ENCODE measurements at places on chromosomes 12 and 14.
A peak's percentile ranks its signal among the peaks of the same experiment; 100 is the strongest.

DNA sequence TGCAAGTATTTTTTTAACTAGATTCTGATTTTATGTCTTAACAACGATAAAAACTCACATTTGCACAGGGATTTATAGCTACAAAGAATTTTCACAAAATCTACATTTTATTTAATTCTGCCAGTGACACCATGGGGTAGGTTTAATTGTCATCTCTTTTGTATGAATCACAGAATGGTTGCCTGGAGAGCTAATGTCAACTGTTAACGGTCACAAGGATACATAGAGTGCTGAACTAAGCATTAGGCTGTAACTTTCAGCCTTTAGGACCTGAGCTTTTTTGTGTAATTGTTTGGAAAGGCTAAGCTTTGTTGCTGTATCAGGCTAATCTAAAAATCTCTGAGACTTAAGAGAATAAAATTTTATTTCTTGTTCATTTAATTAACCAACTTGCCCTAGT, 465.3 kb upstream of the TBX3 start:
- no peak for DNase-seq

GRCh38 chr12:332581-333205, 56.4 kb downstream of the KDM5A start:
- no peak for DNase-seq

DNA sequence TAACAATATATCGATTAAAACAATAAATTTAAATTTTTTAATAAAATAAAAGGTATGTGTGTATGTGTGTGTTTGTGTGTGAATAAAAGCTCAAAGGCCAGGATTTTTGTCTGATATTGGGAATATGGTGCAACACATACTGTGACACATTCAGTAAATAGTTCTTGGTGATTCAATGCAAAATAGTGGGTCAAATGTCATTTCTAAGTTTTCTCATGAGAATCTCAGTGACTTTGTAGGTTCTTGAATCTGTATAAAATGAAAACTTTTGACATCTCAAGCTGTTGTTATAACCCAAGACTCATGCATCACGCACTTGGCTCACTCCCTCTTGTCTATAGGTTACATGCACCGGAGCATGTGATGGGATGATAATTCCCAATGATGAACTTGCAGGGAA, 16.2 kb upstream of the MED6 start:
- DNase-seq: no peak

- no peak for DNase-seq
Observed at GRCh38 chr12:53988541-53989226, 3.7 kb downstream of the HOXC10 start.

DNA sequence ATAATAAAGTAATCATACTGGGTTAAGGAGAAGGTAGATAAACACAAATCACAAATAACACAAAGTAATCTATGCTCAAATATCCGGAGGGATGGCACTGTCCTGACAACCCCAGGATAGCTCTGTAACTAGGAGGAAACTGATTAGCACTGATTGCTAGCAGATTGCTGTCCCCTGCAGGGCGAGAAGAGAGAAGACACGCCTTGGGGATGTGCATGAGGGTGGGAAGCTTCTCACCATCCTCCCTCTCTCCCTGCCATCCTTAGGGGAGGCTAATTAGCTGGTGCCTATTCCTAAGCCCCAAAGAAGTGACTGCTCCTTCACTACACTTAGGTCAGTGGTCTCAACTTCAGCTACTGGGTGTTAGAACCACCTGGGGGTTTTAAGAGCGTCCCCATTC, 27.0 kb upstream of the TMEM260 start:
- no peak for DNase-seq

DNA sequence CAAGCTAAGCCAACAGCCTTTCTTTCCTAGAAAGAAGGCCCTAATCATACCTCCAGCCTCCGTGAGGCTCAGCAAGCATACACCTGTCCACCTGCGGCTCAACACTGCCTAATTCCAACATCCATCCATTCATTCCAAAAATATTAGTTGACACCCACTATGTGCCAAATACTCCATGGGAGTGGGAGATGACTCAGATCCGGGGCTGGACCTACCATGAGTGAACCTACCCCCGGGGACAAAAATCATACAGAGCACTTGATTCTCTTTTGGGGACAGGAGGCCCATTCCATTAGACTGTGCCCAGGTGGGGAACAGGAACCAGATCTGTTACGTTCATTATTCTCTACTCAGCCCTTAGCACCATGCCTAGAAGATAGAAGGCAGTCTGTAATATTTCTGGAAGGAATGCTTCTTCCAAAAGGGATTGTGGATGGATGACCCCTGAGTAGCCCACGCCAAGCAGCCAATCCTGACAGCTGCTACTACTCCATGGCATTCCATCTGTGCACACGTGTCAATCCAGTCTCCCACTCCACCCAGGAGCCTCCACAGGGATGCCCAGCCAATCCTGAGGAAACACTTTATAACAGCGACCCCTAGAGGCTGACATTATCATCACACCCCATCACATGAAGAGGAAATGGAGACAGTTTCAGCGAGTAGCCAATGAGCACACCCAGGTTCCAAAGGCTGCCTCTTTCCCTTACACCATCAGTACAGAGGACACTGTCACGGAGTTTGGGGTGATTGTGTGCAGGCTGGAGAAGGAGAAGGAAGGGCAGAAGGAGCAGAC, 170.7 kb downstream of the ESRRB start:
- peak; percentile 5 for DNase-seq

DNA sequence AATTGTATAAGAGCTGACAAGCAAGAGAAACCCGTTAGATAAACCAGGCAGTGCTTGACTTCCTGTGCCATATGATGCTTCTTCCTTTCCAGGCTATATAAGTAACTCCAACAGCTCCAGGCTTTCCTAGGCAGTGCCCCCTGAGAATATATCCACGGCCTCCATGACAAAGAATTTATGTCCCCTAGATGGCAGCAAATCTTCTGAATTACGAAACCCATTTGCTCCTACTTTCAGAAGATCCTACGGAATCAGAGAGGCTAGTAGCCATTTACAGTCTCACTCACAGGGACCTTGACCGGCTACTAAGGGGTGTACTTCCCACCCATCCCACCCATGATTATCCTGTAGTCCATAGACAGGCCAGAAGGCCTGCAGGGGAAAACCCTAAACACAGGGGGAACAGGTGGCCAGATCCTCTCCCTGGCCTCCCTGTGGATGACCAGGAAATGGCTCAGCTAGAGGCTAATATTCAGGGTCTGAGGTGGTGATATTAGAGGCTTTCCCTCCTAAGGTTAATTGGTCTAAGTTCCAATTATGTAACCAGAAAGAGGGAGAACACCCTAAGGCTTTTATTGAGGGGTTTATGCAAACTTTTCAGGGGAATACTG, 77.2 kb upstream of the DCD start:
- DNase-seq: peak; percentile 15

- DNase-seq: no peak
Observed at GRCh38 chr14:101034986-101035385, 131.5 kb upstream of the RTL1 start.

DNA sequence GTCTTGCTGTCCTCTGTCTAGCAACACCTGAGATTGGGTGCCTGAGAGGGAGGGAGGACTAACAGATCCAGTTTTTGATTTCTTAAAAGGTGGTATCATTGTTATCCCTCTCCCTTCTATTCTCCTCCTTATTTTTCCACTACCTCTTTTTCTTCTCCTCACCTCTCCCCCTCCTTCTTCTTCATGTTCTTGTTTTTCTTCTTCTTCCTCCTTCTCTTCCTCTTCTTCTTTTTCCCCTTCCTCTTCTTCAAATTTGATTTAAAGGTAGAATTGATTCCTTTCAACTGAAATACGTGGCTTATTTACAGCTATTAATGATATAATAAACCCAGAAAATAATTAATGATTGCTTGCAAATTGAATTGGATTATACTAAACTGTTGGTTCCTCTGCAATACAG, 256.8 kb upstream of the BTG1 start:
- DNase-seq: no peak

Measured in kidney glomerular epithelial cell (primary cell).